Fibroblast of the aortic adventitia (primary cell): ENCODE measurements at places on chromosomes 3 and 15.

DNA sequence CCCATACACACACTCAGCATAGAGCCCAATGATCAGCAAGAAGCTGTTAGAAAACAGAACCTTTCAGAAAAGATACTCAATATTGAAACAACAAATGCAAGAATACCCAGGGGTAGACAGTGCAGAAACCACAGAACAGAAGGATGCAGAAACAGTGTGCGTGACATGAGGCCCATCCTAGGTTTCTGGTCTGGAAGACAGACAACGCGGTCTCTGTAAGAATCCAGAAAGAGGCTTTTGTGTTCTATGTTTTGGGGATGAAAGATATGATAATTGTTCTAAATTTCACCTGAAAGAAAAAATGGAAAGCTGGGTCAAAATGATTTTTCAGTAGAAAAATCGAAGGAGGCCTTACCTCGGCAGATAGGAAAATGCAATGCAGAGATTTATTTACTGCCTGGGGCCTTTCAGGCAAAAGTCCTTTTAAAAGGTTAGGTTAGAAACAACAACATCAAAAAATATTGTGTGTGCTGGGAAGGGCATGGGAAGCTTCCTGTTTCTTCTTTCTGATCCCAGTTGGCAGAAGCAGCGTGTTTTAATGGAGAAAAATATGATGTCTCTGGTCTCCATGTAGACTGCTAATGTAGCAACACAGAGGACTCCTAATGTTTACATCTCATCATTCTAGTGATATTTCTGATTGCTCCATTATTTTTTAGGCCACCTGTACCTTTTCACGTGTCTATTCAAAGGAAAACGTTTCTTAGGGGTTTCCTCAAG lies 17.0 kb downstream of the SYNM start:
- DNase-seq, result no peak

DNA sequence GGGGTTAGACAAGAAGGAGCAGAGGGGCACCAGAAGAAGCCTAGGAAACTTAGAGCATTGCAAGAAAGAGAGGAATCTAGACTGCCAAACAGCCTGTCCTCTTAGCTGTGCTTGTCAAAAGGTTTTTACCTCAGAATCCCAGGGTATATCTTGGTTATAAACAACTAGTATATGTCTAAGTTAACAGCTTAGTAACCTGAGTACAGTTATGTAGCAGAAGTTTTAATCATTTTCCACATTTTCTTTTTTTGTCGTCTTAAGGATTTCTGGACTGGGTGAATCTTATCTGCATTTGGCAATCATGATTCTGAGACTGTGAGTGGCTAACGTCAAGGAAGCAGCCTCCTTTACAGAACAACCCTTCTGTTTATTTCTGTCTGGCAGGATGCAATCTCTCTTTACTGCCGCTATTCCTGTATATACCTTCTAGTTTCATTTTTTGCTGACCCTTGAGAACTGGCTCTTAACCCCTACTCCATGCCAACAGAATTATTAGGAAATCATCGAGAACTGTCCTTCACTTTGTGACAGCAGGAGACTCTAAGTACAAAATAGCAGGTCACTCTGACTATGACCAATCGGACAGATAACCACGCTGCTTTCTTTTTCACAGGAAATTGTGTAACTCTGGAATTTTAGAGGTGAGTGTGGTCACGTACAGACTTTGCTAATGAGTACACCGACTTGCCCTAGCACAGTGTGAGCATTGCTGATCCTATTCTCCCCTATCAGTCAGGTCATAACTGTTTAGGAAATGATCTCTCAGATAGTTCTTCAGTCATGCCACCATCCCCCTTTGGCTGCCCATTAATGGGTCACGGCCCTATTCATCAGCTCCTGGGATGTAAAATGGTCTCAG lies 3.3 kb upstream of the CP start:
- DNase-seq, result peak; percentile 85

DNA sequence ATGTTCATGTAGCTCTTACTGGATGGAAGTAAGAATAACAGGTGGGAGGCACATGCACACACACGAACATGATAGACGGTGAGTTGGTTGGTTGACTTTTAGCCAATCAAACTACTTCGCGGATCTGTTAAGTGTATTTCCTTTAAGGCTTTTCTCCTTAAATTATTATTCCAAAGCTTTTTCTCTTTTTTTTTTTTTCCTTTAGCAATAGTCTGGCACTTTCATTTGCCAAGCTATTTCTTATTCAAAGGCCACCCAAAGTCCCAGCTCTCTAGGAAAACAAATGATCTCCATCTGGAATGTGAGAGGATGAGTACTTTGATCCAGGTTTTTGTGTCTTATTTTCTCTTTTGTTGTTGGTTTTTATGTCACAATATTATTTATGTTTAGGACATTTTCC lies 141.1 kb downstream of the TPRG1 start:
- no peak for DNase-seq

DNA sequence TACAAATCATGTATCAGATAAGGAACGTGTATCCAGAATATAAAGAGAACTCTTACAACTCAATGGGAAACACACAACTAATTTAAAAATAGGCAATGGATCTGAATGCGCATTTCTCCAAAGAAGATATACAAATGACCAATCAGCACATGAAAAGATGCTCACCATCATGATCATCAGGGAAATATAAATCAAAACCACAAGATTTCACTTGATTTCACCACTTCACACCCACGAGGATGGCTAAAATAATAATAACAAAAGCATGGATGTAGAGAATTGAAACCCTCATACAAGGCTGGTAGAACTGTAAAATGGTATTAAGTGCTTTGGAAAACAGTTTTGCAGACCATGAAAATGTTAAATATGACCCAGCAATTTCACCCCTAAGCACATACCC lies 26.7 kb upstream of the SLC12A8 start:
- no peak for DNase-seq

GRCh38 chr15:34713635-34714034 lies 41.2 kb downstream of the GJD2 start:
- no peak for DNase-seq

DNA sequence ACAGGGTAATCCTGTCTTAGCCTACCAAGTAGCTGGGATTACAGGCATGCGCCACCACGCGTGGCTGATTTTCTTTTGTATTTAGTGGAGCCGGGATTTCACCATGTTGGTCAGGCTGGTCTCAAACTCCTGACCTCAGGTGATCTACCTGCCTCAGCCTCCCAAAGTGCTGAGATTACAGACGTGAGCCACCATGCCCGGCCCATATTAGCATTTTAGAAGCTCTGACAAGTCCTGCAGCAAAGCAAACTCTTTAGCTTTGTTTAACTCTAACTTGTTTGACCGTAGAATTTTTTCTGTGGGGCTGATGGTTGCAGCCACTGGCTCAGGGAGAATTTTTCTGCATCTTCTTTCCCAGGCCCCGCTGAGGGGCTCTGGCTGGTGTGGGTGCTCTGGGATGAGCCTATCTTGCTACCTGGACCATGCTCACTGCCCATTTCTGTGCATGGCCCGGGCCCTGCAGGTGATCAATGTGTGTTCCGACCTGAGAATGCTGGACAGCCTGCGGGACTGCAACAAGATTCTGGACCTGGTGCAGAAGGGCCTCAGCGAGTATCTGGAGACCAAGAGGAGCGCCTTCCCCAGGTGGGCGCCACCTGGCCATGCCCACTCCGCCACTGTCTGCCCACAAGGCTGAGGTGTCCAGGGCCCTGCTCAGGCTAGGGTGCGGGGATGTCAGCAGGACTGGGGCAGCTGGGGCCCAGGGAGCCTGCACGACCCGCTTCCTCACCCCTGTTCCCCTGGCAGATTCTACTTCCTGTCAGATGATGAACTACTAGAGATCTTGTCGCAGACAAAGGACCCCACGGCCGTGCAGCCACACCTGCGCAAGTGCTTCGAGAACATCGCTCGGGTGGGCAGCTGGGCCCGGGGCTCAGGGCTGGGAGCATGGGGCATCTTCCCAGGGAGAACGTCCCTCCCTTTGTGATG lies 41.3 kb downstream of the DNAH1 start:
- DNase-seq, result no peak

DNA sequence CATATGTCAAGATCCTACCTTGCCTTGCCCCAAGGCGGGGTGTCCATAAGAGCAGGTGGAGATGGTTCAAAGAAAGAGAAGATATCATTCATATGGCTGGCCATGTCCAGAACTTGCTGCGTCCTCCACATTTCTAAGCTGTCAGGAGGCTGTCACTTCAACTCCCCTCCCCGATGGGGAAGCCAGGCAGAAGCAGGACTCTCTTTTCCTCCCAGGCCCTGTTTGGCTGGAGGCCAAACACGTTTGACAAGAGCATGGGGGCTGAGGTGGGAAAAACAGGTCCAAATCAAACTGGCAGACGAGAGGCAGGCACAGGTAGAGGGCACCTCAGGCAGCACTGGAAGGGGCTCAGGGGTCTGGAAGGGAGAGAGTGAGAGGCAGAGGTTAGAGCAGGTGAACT lies 37.7 kb downstream of the MESD start:
- peak; percentile 36 for DNase-seq

GRCh38 chr3:170765419-170766078 lies 104.4 kb downstream of the RPL22L1 start:
- no peak for DNase-seq

- no peak for DNase-seq
Observed at GRCh38 chr3:155730843-155731242, 14.0 kb downstream of the PLCH1 start.

GRCh38 chr3:82133070-82133606 lies 371.7 kb upstream of the GBE1 start:
- DNase-seq, result peak; percentile 78

DNA sequence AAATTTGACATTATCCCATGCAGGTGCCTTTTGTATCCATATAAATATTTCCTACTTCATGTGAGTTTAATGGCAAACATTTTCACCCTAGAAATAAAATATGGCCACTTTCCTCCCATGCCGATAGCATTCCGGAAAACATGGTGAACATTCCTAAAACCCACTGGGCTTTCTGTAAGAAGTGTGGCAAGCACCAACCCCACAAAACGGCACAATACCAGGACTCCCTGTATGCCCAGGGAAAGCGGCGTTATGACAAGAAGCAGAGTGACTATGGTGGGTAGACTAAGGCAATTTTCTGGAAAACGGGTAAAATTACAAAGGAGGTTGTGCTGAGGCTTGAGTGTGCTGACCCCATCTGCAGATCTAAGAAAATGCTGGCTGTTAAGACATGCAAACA lies 7.6 kb downstream of the ANXA2 start:
- DNase-seq, result peak; percentile 32

GRCh38 chr3:194375473-194376240 lies 6.1 kb upstream of the LRRC15 start:
- no peak for DNase-seq

GRCh38 chr3:135752851-135753250 lies 212.7 kb upstream of the PPP2R3A start:
- peak; percentile 1 for DNase-seq

DNA sequence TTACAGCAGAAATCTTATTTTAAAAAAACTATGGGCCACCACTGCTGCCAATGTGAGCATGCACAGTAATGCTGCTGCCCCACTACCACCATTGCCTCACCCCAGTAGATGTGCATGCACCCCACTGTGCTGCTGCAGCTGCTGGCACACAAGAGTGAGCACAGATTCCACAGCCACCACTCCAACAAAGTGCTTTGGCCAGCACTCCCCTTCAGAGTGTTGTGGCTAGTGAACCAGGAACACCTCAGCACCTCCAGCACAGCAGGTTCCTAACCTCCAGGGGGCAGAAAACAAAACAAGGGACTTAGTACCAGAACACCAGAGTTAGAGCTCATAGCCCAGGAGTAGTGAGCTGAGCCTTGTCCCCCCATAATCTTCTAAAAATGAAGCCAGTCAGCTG lies 629.6 kb downstream of the PYDC2 start:
- DNase-seq, result no peak

- no peak for DNase-seq
Observed at GRCh38 chr3:14490831-14491230, 49.3 kb downstream of the GRIP2 start.

DNA sequence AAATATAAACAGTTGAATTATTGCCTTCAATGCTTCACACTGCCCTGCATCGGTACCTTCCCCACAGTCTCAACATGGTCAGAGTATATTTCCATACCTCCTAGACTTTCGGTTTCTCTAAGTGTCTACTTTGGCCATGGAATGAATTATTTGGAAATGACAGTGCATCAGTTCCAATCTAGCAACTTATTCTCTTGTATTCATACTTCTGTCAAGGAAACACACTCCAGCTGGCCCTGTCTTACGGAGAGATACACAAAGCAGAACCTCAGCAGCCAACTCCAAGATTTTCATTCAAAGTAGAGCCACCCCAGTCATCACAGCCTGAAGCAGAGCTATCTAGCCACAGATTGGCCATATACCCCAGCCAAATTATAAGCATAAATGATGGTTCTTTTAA lies 518.4 kb upstream of the UBE2E2 start:
- no peak for DNase-seq

DNA sequence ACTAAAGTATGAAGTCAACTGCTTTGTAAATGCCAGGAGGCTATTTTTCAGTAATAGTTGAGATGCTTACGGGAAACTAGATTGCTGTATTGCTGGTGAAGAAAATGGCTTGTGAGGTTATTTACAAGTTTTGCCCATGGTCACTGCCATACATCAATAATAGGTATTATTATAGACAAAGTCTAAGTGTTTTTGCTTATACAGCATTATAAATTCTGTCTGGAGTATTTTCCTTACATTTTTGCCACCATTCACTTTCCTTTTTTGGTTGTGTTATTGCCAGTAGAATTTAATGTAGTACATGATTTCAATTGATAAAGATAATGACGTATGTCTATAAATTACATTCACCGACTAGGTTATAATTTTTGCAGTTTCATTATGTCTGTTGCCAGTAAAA lies 114.2 kb downstream of the CDIN1 start:
- no peak for DNase-seq

- no peak for DNase-seq
Observed at GRCh38 chr3:43413676-43414368, 127.5 kb downstream of the SNRK start.

DNA sequence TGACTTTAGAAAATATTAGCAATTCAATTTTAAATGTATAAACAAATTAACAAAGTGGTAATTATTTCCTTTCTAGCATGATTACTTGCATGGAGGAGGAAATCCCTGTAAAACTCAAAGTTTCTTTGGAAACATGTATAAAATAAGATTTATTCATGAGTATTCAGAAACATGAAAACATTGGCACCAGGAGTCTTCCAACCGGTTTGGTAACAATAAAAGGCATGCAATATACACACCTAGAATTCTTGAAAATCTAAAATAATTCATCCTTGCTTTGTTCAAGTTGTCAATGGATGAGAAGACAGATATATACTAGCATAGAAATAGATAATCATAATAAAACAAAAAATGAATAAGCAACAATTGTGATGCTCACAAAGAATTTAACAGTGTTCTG lies 76.4 kb downstream of the ZPLD1 start:
- no peak for DNase-seq

GRCh38 chr3:50519471-50520089 lies 16.1 kb upstream of the CACNA2D2 start:
- peak; percentile 39 for DNase-seq
